ENCODE measurements at places on chromosomes 5 and 9.

DNA sequence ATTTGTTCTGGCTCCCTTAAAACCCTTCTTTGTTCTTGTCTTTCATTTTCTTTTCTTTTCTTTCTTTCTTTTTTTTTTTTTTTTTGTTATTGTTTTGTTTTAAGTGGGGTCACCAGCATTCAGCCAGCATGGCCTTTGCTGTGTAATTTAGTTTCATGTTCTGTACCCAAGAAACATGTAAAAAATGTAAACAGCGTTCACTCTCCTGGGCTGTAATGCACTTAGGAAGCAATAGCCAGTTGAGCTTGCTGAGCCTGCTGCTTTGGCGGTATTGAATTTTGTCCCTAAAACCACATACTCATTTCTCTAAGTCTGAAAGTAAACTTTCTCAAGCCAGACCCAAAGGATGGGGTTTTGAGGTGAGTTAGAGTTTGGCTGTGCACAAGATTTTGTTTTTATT is 158.6 kb downstream of the PAPPA start:
- DNase-seq = no peak

DNA sequence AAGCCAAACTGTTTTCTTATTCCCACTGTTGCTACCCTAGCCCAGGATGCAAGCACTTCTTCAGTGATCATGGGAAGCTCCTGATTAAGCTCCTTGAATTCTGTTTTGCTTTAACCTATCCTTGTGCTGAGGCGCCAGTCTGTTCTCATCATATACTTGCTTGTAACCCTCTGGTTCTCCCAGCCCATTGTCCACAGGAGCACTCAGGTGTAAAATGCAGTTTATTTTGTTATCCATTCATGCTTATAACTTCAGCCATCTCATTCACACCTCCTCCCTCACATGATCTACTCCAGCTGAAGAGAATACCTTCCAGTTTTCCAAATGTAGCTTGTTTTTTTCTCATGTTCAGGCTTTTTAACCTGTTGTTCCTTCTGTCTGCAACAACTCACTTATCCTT is 402.1 kb upstream of the BRINP1 start:
- no peak for DNase-seq

DNA sequence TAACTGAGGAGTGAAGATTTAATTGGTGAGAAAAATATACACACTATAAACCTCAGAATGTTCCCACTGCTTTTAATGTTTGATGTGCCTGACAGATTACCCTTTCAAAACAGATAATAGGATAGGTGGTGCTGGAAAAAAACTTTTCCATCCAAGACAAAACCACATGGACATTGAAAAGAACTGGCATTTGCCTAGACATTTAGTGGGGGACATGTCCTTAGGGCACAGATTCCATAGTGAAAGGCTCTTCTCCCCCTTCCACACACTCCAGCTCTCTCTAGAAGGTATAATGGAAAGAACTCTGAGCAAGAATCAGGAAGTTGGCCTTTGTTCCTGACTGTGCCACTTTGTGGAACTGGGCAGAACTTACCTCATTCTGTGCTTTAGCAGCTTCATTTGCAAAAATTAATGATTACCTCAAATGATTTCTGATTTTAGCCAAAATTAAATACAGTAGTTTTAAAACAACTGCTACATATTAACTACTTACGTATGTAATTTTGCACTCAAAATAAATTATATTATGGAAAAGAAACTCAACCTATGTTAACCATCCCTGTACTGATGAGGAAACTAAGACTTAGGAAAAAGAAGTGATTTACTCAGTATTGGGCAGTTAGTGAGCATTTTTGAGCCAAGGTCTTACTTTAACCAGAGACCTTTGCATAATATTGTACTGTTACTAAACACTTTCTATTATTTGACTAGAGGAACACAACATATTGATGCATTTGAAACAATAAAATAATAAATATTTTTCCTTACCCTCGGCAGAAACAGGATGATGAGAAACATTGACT is 43.3 kb downstream of the TMC1 start:
- no peak for DNase-seq

GRCh38 chr9:109117856-109118807 is 1.6 kb downstream of the TMEM245 start:
- no peak for DNase-seq

GRCh38 chr5:97107318-97107717 is 35.1 kb downstream of the LIX1 start:
- no peak for DNase-seq

All from Kasumi-1 (cell line).